NCI-H1092 treated with DMSO at 0.1 percent for 48 hours (cell line): ENCODE measurements at places on chromosomes 11 and 22.
A peak's percentile ranks its signal among the peaks of the same experiment; 100 is the strongest.

DNA sequence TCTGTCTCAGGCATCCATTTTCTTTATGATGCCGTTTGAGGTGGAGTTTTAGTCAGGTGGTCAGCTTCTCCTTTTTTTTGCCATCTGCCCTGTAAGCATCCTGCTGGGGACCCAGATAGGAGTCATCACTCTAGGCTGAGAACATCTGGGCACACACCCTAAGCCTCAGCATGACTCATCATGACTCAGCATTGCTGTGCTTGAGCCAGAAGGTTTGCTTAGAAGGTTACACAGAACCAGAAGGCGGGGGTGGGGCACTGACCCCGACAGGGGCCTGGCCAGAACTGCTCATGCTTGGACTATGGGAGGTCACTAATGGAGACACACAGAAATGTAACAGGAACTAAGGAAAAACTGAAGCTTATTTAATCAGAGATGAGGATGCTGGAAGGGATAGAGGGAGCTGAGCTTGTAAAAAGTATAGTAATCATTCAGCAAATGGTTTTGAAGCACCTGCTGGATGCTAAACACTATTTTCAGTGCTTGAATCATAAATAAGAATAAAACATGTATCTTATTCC is 10.9 kb upstream of the HBE1 start:
- no peak for DNase-seq

GRCh38 chr11:121561240-121561639 is 108.5 kb upstream of the SORL1-AS1 start:
- no peak for DNase-seq

GRCh38 chr11:14537134-14537599 is 17.0 kb upstream of the PSMA1 start:
- peak; percentile 24 for DNase-seq

- no peak for DNase-seq
Measured at GRCh38 chr22:28064920-28065319, 145.9 kb upstream of the PITPNB start.

GRCh38 chr11:75766443-75767227 is 1.9 kb upstream of the DGAT2 start:
- no peak for DNase-seq

- DNase-seq = no peak
Measured at GRCh38 chr11:86749821-86750401, 50.4 kb upstream of the PRSS23 start.

DNA sequence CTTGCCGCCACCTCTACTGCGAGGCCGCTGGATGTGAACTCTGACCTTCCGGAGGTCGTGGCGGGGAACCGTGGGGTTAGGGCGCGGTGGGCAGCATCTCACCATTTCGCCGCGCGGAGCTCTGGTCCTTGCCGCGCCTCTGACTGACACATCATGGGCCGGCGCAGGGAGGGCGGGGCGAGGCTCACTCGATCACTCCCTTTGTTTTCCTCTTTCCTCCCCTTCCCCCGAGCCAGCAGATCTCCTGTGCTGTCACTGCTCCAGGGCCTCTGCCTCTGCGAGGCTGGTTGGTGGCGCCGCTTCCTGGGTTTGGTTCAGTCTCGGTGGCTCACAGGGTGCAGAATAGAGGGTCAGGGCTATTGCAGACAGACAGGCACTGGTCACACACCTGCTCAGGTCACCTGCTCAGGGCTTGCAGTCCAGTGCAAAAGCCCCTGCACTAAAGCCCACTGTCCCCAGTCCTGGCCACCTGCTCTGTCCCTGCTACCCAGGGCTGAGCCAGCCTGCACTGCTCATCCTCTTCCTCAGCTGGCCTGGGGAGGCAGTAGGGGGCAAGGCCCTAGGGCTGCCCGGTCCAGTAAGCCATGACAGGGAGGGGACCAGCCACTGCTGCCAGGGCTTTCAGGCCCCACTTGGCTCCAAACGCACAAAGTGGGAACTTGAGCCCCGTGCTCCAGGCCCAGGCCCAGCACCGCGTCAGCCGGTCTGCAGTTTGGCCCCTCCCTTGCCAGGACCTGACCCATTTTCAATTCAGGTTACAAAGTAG is 36.2 kb downstream of the PISD start:
- DNase-seq = no peak

GRCh38 chr22:28937206-28938025 is 54.0 kb downstream of the ZNRF3 start:
- DNase-seq = no peak

GRCh38 chr11:108351468-108351867 is 115.9 kb downstream of the C11orf65 start:
- no peak for DNase-seq

DNA sequence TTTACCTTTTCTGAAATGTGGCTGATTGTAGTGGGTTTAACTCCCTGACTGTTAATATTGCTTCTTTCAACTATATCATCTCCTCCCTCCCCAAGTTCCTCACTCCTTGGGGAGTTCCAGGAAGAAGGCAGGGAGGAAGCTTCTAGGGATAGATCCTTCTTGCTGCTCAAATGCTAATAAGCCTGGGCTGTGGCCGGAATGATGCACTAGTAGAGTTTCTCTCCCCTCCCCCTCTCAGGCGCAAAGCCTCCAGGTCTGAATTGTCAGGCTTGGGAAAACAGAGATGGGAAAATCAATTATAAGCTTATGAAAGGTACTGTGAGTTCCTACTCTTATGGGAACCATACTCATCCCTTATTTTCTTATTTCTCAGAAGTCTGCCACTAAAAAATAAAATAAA is 30.8 kb downstream of the FEZ1 start:
- no peak for DNase-seq

- no peak for DNase-seq
Measured at GRCh38 chr11:118106789-118107335, 20.1 kb upstream of the SMIM35 start.
